ENCODE measurements at places on chromosomes 5 and 9. TPM values are rescaled to one million over a fixed set of nuclear protein-coding genes. Genes with fewer than 3 reads are reported as not detected.

- no peak for DNase-seq
These were observed 41.9 kb upstream of the TESK1 start for GRCh38 chr9:35562895-35563780.

GRCh38 chr5:155193483-155194107, 180.0 kb downstream of the KIF4B start:
- DNase-seq = no peak

DNA sequence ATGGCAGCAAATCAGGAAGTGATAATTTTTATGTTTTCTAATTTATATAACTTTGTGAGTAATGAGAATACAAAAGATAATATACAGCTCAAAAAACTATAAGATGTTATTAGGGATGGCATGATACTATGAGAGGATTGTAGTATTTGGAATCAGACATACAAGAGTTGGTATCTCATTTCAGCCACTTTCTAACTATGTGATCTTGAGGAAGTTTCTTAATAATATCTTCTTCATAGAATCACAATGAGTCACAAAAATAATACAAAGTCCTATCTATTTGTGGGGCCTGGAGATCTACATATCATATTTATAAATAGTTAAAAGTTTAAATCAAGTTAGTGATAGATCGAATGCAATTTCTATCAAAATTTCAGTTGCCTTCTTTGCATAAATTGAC, 23.7 kb upstream of the TMED7 start:
- DNase-seq = no peak

DNA sequence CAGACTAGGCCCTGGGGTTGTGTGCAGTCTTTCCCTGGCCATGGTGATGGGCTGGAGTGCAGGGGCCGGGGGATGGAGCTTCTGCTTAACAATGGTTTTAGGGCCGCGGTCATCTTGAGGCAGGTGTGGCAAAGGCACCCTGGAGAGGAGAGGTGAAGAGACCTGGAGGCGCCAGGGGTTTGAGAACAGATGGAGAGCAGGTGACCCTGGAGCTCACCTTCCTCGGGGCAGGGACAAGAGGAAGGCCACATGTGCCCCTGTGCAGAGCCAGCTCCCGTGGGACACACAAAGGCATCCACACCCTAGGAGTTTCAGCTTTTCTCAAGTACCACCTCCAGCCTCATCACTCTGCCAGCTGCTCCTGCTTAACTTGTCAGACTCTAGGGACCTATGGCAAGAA, 46.4 kb upstream of the SH3GL2 start:
- DNase-seq = no peak

GRCh38 chr9:90325913-90326653, 316.5 kb downstream of the DIRAS2 start:
- no peak for DNase-seq

DNA sequence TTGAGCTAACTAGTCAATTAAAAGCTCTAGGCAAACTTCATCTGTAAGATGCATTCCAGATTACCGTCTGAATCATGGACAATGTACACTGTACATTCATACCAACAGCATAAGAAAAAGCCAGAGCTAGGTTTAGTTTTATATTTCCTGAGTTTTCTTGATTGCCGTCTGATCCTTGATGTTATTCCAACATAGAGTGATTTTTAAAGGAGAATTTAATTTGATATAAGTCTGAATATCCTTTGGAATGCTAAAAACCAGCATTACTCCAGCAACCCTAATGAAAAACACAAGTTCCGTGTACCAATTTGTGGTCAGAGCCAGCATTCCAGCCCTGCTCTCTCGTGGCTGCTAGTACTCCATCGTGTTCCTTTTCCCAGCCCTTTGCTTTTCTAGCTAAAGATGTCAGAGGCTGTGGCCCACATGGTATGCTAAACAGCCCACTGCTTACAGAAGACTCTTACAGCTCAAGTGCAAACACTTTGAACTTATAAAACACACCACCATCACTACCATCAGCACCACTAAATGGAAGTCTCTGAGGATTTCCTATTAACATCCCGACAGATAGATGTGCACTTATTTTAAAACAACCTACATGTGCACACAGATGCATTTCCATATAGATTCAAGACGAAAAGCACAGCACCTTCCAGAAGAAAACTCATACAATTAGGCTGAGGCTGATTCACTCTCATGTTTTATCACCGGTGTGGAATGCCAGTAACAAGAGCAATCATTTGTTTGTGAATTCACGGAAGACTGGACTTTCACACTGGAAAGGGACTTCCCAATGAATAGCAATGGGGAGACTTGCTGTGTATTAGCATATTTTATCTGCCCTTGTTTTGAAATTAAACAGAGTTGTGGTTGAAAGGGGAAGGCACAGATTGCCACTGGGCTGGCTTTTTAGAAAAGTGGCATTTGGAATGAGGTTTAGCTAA, 246.9 kb upstream of the GAS1 start:
- DNase-seq = no peak

GRCh38 chr9:115413304-115413703, 295.3 kb upstream of the TNC start:
- no peak for DNase-seq

- DNase-seq = no peak
These were observed 69.6 kb upstream of the GGTA1 start for GRCh38 chr9:121569266-121569648.

- no peak for DNase-seq
These were observed 617.5 kb upstream of the GRIN3A start for GRCh38 chr9:102355982-102356381.

DNA sequence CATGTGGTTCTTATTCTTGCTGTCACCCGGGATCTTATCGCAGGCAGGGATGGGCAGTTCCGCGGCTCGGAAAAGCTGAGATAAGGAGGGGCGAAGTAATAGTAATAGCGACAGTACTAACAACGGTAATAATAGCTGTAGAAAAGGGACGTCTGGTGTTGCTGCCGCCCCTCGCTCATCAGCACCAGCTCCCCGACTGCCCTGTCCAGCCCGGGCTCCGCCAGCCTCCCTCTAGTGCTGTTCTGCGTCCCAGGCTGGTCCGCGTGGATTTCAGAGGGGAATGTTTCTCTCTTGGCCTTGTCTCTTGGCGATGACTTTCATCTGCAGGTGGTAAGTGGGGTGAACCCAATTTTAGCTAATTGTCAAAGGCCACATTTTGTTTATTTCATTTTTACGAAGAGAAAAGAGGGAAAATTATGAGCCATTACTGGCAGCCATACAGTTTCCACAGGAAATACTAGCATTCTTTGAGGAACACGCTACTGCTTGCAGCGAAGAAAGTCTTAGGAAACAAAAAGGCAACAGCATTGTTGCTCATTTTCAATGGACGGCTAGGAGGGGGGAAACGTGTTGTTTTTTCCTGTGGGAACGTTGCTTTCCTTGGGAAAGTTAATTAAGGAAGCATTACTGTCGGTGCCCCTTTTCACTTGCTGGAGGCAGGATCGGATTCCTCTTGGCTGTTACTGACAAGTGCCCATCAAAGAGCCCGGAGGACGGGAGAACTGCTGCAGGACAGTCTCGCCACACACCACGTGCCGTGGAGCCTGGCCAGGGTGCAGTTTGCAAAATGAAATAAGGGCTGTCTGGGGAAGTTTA, 762 bp downstream of the SNCAIP start:
- DNase-seq = peak; percentile 51

GRCh38 chr9:109349421-109349846, 28.6 kb upstream of the EPB41L4B start:
- no peak for DNase-seq

- no peak for DNase-seq
These were observed 698 bp upstream of the TGFBI start for GRCh38 chr5:136028090-136028489.

The GLT6D1 gene
- not detected for polyA plus RNA-seq

The LCN1 gene
- polyA plus RNA-seq = not detected

The DDX31 gene
- 14.3 TPM for polyA plus RNA-seq

The AIF1L gene
- 36.6 TPM for polyA plus RNA-seq

The SAXO1 gene
- polyA plus RNA-seq = 0.18 TPM

The PCDHB6 gene
- polyA plus RNA-seq = 3.2 TPM

The MEIKIN gene
- not detected for polyA plus RNA-seq
